ENCODE measurements at places on chromosomes 12 and 14. TPM values are rescaled to one million over a fixed set of nuclear protein-coding genes. Genes with fewer than 3 reads are reported as not detected.

SDR9C7 gene
- total RNA-seq, result not detected

BEST3 gene
- total RNA-seq, result not detected

MMP17 gene
- not detected for total RNA-seq

LRFN5 gene
- not detected for total RNA-seq

EXOC3L4 gene
- not detected for total RNA-seq

PTGDR gene
- total RNA-seq, result not detected

REP15 gene
- total RNA-seq, result 0.20 TPM

DNA sequence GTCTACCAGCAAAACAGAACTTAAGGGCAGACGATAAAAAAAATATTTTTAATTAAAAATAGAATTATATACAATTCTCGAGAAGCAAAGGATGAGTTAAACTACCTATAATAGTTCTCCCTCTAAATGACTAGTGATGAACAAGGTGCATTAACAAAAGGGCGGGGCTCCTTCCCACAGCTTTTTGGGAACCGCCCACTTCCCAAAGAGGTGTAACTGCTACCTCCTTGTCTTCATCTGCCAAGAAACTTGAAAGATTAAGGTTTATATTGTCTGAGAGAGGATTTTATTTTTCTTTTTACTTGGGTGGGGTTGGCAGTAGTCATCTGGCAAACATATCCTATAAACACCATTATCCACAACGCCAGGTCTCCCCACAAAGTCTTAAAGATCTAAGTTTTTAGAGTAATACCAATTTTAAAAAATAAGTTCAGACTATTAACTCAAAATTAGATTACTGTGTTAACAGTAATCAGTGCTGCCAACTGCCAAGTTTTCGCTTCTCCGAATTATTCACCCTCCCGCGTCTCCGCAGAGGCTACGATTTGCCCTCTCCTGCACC, 938 bp downstream of the RALGAPA1 start:
- H3K4me3 ChIP-seq, result peak overlapping the region; percentile 99
- H3K36me3 ChIP-seq, result peaks cover 9% of the 10 kb centered on the region
- DNase-seq, result peak; percentile 23
- H3K27me3 ChIP-seq, result no peaks in the 10 kb centered on the region

GRCh38 chr12:119415714-119416113, 81.2 kb downstream of the CCDC60 start:
- H3K27ac ChIP-seq, result no peak overlapping the region
- H3K36me3 ChIP-seq, result no peaks in the 10 kb centered on the region
- no peak overlapping the region for H3K4me3 ChIP-seq

- no peak overlapping the region for H3K4me3 ChIP-seq
- DNase-seq, result no peak
- H3K4me1 ChIP-seq, result no peaks in the 10 kb centered on the region
- no peaks in the 10 kb centered on the region for H3K36me3 ChIP-seq
- H3K27ac ChIP-seq, result no peak overlapping the region
- no peaks in the 10 kb centered on the region for H3K27me3 ChIP-seq
Observed at GRCh38 chr12:51798501-51798900, 50.0 kb downstream of the FIGNL2 start.

GRCh38 chr12:40331886-40332285, 107.1 kb downstream of the LRRK2 start:
- no peak for DNase-seq
- no peak overlapping the region for H3K4me3 ChIP-seq
- H3K36me3 ChIP-seq, result no peaks in the 10 kb centered on the region
- no peaks in the 10 kb centered on the region for H3K27me3 ChIP-seq
- H3K4me1 ChIP-seq, result no peaks in the 10 kb centered on the region
- H3K27ac ChIP-seq, result no peak overlapping the region

DNA sequence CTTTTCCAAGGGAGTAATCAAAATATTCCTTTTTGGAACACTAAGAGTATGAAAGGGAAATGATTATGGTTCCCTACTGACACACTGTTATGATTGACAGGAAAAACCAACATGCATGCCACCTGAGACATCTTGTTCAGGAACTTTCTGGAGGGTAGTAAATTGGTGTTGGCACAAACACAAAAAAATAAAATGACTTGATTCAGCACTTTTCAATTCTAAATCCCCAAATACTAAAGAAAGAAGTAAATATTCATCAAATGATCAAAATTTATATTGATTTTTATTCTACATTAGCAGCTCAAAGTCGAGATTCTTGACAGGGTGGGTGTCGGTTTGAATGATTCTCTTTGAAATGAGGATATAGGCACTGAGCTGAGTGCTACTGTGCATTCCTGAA, 271.4 kb upstream of the NPAS3 start:
- DNase-seq, result no peak
- H3K27ac ChIP-seq, result no peak overlapping the region
- no peak overlapping the region for H3K4me3 ChIP-seq
- H3K36me3 ChIP-seq, result no peaks in the 10 kb centered on the region

DNA sequence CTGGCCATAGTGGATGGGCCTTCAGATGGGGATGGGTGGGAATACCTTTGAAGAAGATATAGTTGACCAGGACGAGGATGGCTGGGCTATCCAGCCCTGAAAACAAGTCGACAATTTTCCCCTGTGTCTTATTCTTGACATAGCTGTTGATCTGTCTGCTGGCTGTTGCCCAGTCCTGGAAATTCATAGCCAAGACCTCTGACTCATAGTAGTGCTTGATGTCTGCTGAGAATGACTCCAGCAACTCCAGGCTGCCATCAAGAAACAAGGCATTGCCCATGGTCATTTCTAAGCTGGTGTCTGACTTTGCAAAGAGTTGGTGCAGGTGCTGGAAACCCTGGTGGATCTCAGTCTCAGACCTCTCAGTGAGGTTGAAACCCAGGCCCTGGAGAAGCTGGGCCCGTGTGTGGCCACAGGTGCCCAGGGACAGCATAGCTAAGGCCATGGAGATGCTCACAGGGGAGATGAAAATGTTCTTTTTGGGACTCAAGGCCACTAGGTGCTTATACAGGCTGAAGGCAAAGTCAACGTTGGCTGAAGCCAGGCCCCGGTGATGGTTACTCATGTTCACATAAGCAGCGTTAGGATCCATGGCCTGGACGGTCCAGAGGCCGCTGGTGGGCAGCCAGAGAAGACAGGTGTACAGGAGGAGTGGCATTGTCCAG, 9.0 kb downstream of the SERPINA6 start:
- H3K36me3 ChIP-seq, result no peaks in the 10 kb centered on the region
- H3K4me1 ChIP-seq, result no peaks in the 10 kb centered on the region
- DNase-seq, result no peak
- no peak overlapping the region for H3K4me3 ChIP-seq
- no peaks in the 10 kb centered on the region for H3K27me3 ChIP-seq

DNA sequence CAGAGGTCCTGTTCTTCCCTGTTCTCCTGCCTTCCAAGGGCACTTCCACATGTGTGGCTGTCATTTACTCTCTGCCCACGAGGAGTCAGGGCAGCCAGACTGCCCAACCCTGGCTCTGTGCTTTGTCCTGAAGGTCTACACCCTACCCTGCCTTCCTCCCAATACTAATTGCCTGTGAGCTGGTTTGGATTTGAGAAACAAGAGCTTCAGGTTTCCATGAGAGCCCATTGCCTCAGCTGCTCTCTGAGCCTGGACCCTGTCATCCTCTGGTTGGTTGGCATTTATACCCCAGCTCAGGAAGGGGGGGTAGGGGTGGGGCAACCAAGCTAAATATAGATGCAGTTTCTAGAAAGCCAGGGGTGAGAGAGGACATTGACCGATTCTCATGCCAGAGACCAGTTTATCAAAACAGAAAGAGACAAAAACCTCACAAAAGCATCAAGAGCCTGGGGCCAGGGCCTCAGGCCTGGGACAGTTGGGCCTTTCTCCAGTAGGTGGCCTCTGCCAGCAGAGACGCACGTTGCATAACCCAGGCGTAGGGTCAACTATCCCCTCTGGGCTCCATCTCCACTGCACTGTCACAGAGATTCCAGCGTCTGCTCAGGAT, 34.5 kb downstream of the VDR start:
- H3K4me3 ChIP-seq, result no peak overlapping the region
- no peak overlapping the region for H3K27ac ChIP-seq
- H3K4me1 ChIP-seq, result peaks cover 39% of the 10 kb centered on the region

GRCh38 chr12:97638739-97639138, 176.1 kb downstream of the RMST start:
- no peaks in the 10 kb centered on the region for H3K36me3 ChIP-seq
- DNase-seq, result no peak
- no peak overlapping the region for H3K4me3 ChIP-seq
- H3K27me3 ChIP-seq, result no peaks in the 10 kb centered on the region
- H3K27ac ChIP-seq, result no peak overlapping the region

DNA sequence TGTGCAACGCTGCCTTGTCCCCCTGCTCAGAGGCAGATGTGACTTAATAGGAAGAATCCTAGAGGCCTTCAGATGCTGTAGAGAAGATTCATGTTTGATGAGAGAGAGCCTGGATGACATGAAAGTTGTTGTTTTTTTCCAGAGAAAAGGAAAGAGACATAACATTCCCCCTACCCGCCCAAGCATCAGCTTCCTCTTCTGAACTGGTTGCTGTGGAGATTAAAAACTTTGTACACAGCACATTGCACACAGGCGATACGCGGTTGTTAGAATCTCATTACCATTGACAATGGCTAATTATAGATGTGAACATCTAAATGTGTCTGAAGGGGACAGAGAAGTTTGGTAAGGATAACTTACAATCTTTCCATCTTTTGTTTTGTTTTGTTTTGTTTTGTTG, 13.6 kb upstream of the ETFBKMT start:
- H3K4me3 ChIP-seq, result no peak overlapping the region
- H3K27me3 ChIP-seq, result no peaks in the 10 kb centered on the region
- H3K27ac ChIP-seq, result no peak overlapping the region
- no peaks in the 10 kb centered on the region for H3K36me3 ChIP-seq
- DNase-seq, result no peak

DNA sequence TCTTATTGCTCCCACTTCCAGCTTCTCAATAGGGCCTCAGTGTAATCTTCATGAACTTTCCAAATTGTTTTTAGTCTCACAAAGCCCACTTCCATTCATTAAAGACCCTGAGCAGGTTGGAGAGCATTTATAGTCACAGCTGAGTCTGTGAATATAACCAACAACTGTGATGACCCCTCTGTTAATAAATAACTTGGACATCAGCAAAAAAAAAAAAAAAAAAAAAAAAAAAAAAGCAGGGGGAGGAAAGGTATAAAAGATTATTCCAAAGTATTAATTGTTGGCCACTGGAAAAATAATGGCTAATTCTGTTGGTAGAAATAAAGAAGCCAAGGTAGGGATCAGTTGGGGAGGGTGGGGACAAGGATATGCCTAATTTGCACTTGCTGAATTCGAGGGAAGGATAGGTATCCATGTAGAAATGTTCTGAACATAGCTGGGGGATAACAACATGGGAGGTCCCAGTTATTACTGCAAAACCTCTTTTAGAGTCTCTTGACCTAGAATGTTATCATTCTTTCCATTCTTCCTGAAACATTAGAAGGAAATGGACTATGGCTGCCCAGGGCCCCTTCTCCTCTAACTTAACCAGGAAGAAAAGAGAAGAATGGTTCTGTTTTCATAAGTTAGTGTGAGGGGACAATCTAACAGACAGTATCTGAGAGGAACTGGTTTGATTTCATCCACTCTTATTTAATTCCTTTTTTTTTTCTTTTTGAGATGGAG, 56.5 kb downstream of the SAMD4A start:
- H3K27me3 ChIP-seq, result no peaks in the 10 kb centered on the region
- no peak overlapping the region for H3K4me3 ChIP-seq
- DNase-seq, result no peak
- H3K4me1 ChIP-seq, result peaks cover 48% of the 10 kb centered on the region
- peak overlapping the region; percentile 20 for H3K27ac ChIP-seq

- no peak for DNase-seq
- H3K4me1 ChIP-seq, result peaks cover 25% of the 10 kb centered on the region
- H3K4me3 ChIP-seq, result no peak overlapping the region
- no peaks in the 10 kb centered on the region for H3K36me3 ChIP-seq
Observed at GRCh38 chr12:113464852-113465719, 6.6 kb downstream of the LHX5 start.

DNA sequence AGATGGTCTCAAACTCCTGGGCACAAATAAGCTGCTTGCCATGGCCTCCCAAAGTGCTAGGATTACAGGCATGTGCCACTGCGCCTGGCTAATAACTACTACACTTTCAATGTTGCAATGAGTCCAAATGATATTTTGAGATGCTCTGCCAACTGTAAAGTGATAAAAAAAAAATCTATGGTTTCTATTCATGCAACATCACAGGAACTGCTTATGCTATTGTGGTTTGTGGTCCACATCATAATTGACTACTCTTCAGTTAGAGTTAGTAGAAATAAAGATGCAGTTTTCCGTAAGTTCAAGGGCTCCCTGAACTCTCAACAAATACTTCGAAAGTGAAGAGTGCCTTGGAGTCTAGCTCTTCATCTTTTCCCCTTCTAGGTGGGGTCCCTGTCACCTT, 239.4 kb downstream of the C12orf75 start:
- peaks cover 5% of the 10 kb centered on the region for H3K27me3 ChIP-seq
- no peak overlapping the region for H3K27ac ChIP-seq
- no peaks in the 10 kb centered on the region for H3K4me1 ChIP-seq
- H3K4me3 ChIP-seq, result no peak overlapping the region
- no peaks in the 10 kb centered on the region for H3K36me3 ChIP-seq

- H3K27ac ChIP-seq, result no peak overlapping the region
- no peak overlapping the region for H3K4me3 ChIP-seq
- no peaks in the 10 kb centered on the region for H3K4me1 ChIP-seq
Observed at GRCh38 chr12:84766375-84766774, 146.2 kb downstream of the SLC6A15 start.

- no peak overlapping the region for H3K4me3 ChIP-seq
- H3K4me1 ChIP-seq, result peaks cover 24% of the 10 kb centered on the region
- no peaks in the 10 kb centered on the region for H3K27me3 ChIP-seq
- peaks cover 37% of the 10 kb centered on the region for H3K36me3 ChIP-seq
- H3K27ac ChIP-seq, result peak overlapping the region; percentile 42
- no peak for DNase-seq
Observed at GRCh38 chr12:110348431-110349059, 55.0 kb downstream of the ANAPC7 start.

DNA sequence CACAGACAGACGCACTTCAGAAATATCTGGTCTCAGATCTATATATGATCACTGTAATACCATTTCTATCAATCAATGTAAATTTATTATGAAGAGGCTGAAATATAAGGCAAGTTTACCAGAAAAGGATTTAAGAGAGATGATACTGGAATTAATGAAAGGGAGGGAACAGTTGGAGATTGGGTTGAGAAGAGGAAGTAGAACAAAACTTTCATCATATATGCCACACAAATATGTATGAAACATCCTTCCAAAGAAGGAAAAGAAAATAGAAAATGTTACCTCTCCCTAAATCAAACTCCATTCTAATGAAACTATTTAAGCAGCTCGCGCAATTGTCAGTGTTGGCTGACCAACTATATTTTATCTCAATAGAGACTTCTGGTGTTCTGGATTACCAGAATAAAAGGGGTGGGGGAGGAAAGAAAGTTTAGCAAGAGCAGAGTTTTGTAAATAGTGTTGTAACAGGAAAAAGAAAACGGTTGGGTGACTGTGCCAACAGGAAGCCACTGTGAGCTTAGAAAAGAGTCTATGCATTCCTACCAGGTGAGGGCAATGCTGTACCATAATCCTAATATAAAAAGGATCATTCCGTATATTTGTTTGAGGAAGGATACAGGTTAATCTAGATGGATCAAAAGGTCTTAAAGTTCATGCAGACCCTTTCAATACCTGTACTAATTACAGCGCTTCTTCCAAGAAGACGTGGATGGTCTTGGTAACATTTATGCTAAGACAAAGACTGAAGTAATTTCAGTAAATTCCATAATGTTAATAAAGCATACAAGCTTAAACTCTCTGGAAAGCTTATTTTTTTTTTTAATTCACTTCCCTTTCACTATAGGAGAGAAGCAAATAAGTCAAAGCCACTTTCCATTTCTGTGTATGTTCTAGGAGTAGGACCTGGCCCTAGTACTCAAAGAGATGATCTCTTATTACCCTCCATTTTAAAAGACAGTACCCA, 14.5 kb upstream of the LLPH start:
- H3K4me3 ChIP-seq, result no peak overlapping the region
- no peaks in the 10 kb centered on the region for H3K27me3 ChIP-seq

Data from activated naive CD8-positive, alpha-beta T cell treated with anti-CD3 and anti-CD28 coated beads for 36 hours (primary cell).